ENCODE measurements at places on chromosomes 4 and X.

- H3K4me3 ChIP-seq, result no peak overlapping the region
- no peak for DNase-seq
- no peak overlapping the region for H3K27ac ChIP-seq
- H3K4me1 ChIP-seq, result no peaks in the 10 kb centered on the region
- no peaks in the 10 kb centered on the region for H3K36me3 ChIP-seq
Measured at GRCh38 chr4:109879636-109880314, 31.9 kb downstream of the LRIT3 start.

DNA sequence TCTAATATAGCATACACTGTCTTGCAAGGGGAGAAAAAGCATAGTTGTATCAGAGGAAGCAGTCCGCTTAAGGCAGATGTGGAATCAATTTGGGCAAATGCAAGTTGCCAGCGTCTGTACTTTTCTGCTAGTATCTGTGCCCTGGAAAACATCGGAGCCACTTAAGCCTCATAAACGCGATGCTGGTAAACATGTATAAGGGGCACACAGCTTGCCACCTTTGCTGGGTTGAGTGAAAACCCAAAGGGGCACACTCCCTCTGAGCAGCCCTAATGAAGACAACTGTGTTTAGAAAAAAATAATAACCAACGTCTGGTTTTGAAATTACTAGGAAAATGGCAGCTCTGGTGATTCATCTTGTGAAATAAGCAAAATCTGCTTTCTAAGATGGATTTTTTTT, 24.3 kb downstream of the SMIM20 start:
- DNase-seq, result no peak
- peaks cover 10% of the 10 kb centered on the region for H3K4me1 ChIP-seq
- no peak overlapping the region for H3K4me3 ChIP-seq
- H3K27me3 ChIP-seq, result peaks cover 2% of the 10 kb centered on the region

- H3K4me1 ChIP-seq, result no peaks in the 10 kb centered on the region
- DNase-seq, result peak; percentile 70
- H3K27me3 ChIP-seq, result no peaks in the 10 kb centered on the region
- H3K27ac ChIP-seq, result no peak overlapping the region
Measured at GRCh38 chrX:20252381-20253231, 14.1 kb downstream of the RPS6KA3 start.

DNA sequence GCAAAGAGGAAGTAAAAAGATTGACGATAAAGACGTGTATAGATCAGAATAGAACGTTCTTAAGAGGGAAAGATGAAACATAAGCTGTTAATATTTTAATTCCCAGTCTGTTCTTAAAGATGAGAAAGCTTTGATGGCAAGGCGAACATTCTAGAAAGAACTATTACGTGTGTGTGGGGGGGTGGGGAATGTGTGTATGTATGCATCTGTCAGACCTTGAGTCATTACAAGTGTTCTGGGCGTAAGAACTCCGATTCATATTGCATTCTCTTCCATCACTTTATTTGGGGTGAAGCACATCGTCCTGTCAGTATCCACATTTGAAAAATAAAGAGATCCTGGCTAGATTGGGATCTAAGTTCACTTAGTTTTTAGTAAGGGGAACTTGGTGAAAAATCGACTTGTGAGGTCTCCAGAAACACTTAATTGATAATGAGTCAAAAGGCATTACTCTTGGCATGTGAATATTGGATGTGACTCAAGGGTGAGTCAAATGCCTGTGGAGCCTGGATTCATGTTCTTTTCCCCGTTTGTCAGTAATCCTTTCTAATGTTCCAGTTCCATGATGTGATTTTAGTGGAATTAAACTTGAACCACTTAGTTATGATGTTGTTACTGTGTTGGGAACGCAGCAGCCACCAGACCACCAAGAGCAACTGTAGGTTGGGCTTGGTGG, 3.1 kb downstream of the SMS start:
- DNase-seq, result no peak
- H3K4me1 ChIP-seq, result peaks cover 11% of the 10 kb centered on the region
- peaks cover 2% of the 10 kb centered on the region for H3K27me3 ChIP-seq
- H3K36me3 ChIP-seq, result no peaks in the 10 kb centered on the region

DNA sequence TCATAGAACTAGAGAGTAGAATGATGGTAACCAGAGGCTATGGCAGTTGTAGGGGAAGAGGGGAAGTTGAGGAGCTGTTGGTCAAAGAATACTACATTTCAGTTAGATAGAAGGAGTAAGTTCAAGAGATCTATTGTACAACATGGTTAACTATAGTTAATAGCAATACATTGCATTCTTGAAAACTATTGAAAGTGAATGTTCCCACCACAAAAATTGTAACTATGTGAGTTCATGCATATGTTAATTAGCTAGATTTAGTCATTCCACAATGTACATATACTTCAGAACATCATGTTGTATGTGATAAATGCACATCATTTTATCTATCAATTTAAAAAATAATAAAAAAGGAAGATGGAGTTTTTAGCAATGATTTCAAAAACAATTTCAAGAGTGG, 125.3 kb upstream of the IL15 start:
- no peaks in the 10 kb centered on the region for H3K27me3 ChIP-seq
- no peak overlapping the region for H3K27ac ChIP-seq
- DNase-seq, result no peak
- H3K36me3 ChIP-seq, result peaks cover 12% of the 10 kb centered on the region
- H3K4me1 ChIP-seq, result no peaks in the 10 kb centered on the region

GRCh38 chr4:168651374-168651773, 154.5 kb downstream of the PALLD start:
- peak overlapping the region; percentile 44 for H3K4me3 ChIP-seq
- peak overlapping the region; percentile 83 for H3K27ac ChIP-seq
- no peak for DNase-seq
- no peaks in the 10 kb centered on the region for H3K36me3 ChIP-seq
- H3K4me1 ChIP-seq, result peaks cover 36% of the 10 kb centered on the region

Measured in glutamatergic neuron (in vitro differentiated cells).